GM12878 (cell line): ENCODE measurements at places on chromosomes 12 and 14. TPM values are rescaled to one million over a fixed set of nuclear protein-coding genes. Genes with fewer than 3 reads are reported as not detected.

GRCh38 chr14:96121660-96122395, 82.7 kb downstream of the C14orf132 start:
- no peaks in the 10 kb centered on the region for H3K27me3 ChIP-seq
- H3K36me3 ChIP-seq, result no peaks in the 10 kb centered on the region
- DNase-seq, result no peak

DNA sequence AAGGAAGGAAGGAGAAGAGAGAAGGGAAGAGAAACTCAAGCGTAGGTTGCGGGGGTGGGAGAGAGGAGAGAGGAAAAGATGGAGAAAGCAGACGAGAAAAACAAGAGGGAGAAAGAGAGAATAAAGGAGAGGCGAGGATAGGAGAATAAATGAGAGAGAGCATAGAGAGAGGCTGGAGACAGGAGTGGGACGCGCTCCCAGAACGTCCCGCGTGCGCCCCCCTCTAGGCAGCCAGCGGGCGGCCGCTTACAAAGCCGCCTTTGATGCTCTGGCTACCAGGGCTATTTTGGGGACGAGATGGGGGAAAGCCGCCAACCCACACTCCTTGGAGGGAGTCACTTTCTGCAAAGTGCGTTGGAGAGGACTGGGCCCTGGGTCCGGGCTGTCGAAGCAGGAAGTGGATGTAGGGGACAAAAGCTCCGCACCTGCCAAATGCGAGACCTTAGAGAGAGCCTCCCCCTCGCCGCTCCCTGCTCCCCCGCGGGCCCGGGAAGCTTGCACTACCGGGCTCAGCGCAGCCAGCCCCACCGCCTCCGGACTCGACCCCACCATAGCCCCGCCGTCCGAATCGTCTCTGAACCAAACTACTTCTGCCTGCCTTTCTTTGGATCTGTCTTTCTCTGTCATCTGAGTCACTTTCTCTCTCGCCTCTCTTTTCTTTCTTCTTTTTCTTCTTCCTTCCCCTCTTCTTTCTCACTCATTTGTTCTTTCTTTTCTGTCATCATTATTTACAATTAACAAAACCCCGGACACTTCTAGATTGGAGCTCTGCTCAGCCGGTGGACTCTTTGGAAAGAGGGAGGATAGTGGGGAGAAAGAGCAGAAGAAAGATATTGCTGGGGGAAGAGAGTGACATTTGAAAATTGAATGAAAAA, 8.0 kb downstream of the ASCL1 start:
- H3K27ac ChIP-seq, result no peak overlapping the region
- H3K4me1 ChIP-seq, result no peaks in the 10 kb centered on the region; the same call in 1 of the 2 replicates
- no peaks in the 10 kb centered on the region for H3K36me3 ChIP-seq
- H3K4me3 ChIP-seq, result 0 out of 2 replicates have a peak overlapping the region, but pooled peaks have one; percentile 21

CLEC14A gene
- not detected in 2 replicates for polyA plus RNA-seq

DNA sequence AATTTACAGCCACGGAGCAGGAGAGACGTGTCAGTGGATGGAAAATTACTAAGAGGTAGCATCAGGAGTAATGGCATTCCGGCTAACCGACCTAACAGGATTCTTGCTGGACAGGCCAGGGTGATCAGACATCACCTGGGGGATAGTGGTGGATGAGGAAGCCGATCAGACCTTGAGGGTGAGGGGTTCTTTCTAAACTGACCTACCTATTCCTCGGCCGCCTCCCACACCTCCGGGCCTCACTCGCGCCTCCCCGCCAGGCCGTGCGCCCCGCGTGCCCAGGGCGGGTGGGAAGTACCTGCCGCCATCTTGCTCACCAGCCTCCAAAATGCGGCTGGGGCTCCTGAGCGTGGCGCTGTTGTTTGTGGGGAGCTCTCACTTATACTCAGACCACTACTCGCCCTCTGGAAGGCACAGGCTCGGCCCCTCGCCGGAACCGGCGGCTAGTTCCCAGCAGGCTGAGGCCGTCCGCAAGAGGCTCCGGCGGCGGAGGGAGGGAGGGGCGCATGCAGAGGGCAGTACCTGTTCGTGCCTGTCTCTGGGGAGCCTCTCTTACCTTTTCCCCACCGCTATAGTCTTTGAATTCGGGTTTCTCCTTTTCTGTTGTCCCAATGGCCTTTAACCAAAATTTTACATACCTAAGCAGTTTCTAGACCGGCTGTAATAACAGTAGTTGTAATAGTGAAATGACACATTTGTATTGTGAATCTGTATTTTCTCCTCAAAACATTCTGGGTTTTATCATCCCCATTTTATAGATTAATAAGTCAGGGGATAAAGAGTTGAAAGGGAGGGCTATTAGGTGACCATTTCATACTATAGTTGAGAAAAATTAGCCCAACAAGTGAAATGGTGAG, at the start of gene TMPRSS12:
Gene TMPRSS12, plus strand, starts transcription at position 290 of the 857 bp plus-strand sequence. Its CDS starts 39 bp downstream, at position 329.
- H3K4me3 ChIP-seq, result no peak within 1 kb of the TSS
- H3K36me3 ChIP-seq, result no peaks in the 10 kb centered on the region
- H3K27ac ChIP-seq, result no peak within 1 kb of the TSS
- H3K4me1 ChIP-seq, result no peaks in the 10 kb centered on the region
- DNase-seq, result no peak

DNA sequence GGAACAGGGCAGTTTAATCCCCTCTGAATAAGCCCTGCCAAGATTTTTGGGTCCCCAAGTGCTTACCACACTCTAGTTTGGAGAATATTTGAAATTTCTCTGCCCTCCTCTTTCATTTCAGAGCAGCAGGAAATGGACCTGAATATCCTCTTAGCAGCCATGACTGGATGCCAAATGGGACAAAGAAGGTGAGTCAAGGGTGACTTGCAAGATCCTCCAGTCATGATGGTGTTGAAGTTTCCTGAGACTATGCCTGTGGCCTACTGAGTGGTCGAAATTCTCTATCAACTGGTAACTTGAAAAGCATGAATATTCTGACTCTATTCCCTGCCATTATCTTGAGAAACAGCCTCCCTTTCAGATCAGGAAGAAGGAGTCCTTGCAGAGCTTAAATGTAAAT, 1674.7 kb upstream of the SEL1L start:
- no peak overlapping the region for H3K4me3 ChIP-seq
- H3K36me3 ChIP-seq, result no peaks in the 10 kb centered on the region

JPH4 gene
- 1.4 and 4.4 TPM in 2 replicates for polyA plus RNA-seq

DNA sequence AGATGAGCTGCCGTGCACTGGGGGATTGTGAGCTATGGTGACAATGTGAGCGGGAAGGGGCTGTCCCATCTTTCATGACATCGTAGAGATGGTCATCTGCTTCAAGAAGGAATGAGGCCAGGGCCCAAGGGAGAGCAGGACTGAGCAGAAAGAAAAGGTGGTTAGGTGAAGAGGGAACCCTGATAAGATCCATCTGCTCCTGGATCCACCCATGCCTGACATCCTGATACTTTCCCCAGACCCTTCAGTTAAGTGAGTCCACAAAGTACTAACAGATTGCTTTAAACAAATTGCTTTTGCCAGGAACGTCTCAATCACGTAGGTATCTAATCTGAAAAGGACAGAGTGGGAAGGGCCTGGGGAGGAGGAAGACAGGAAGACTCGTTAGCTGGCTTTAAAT, 25.4 kb upstream of the DLK1 start:
- no peak for DNase-seq
- H3K27ac ChIP-seq, result no peak overlapping the region
- H3K27me3 ChIP-seq, result peaks cover 2% of the 10 kb centered on the region; the same call in 1 of the 2 replicates

UNG gene
- 81.9 and 87.7 TPM in 2 replicates for polyA plus RNA-seq

DNA sequence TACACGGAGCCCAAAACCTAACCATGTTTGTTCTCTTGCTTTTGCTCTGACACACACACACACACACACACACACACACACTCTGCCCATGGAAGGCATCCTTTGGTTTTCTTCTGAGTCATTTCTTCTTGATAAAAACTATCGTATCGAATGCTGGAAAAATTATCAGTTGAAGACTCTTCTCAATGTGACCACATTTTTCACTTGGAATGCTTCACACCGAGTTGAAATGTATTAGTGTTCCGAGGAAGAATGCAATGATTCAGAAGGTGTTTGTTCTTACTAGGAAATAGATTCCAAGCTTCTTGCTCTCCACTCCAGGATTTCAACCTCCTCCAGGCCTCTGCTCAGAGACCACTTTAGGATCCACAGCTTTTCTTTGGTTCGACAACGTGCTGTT, 226.3 kb downstream of the MON2 start:
- H3K4me1 ChIP-seq, result no peaks in the 10 kb centered on the region; the same call in 1 of the 2 replicates
- H3K27ac ChIP-seq, result no peak overlapping the region
- H3K4me3 ChIP-seq, result no peak overlapping the region
- no peak for DNase-seq
- H3K36me3 ChIP-seq, result no peaks in the 10 kb centered on the region

DNA sequence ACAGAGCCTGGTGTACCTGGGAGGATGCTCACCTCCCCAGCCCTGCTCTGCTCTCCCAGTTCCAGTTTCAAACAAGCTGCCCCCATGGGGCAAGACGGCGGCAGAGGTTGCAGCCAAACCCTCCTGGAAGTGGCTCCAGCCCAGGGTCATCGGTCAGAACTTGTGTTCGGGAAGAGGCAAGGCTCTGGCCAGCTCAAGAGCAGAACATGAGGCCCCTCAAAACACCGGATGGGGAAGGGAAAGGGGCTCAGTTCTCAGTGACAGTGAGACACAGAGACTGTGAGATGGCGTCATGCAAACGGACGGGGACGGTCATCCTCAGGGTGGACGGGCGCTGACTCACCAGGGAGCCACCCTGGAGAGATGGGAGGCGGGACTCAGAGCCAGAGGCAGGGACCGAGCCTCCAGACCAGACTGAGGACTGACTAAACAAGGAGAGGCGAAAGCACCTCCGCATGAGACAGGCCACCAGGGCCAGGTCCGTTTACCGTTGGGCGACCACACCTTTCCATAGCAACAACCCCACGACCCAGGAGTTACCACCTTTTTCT, 63.9 kb upstream of the GALNT9 start:
- H3K4me1 ChIP-seq, result no peaks in the 10 kb centered on the region
- no peak for DNase-seq
- no peaks in the 10 kb centered on the region for H3K27me3 ChIP-seq
- no peaks in the 10 kb centered on the region for H3K36me3 ChIP-seq
- no peak overlapping the region for H3K27ac ChIP-seq
- H3K4me3 ChIP-seq, result no peak overlapping the region

GRCh38 chr14:58072288-58073071, 79.5 kb downstream of the ARMH4 start:
- H3K27me3 ChIP-seq, result no peaks in the 10 kb centered on the region
- no peaks in the 10 kb centered on the region for H3K4me1 ChIP-seq

CLEC4D gene
- not detected in 2 replicates for polyA plus RNA-seq

- no peak overlapping the region for H3K27ac ChIP-seq
- H3K27me3 ChIP-seq, result no peaks in the 10 kb centered on the region
- H3K4me1 ChIP-seq, result peaks cover 7% of the 10 kb centered on the region
- H3K4me3 ChIP-seq, result no peak overlapping the region
- DNase-seq, result no peak
- no peaks in the 10 kb centered on the region for H3K36me3 ChIP-seq
Measured at GRCh38 chr14:97709552-97709951, 912.4 kb downstream of the VRK1 start.

- H3K27me3 ChIP-seq, result peaks cover 10% of the 10 kb centered on the region
- H3K4me1 ChIP-seq, result peaks cover 30% of the 10 kb centered on the region
- H3K36me3 ChIP-seq, result no peaks in the 10 kb centered on the region
- H3K4me3 ChIP-seq, result no peak overlapping the region
- H3K27ac ChIP-seq, result no peak overlapping the region
Measured at GRCh38 chr12:51973560-51973959, 22.1 kb downstream of the ACVR1B start.

GRCh38 chr14:50813544-50813863, 17.5 kb downstream of the NIN start:
- peak; percentile 38 for DNase-seq
- no peaks in the 10 kb centered on the region for H3K27me3 ChIP-seq
- peaks cover 18% of the 10 kb centered on the region for H3K4me1 ChIP-seq
- peak overlapping the region; percentile 80 for H3K27ac ChIP-seq

- no peak for DNase-seq
- H3K27ac ChIP-seq, result no peak overlapping the region
- no peaks in the 10 kb centered on the region for H3K36me3 ChIP-seq
- H3K4me1 ChIP-seq, result no peaks in the 10 kb centered on the region
- no peak overlapping the region for H3K4me3 ChIP-seq
Measured at GRCh38 chr12:57554897-57555296, 5.1 kb downstream of the KIF5A start.

DNA sequence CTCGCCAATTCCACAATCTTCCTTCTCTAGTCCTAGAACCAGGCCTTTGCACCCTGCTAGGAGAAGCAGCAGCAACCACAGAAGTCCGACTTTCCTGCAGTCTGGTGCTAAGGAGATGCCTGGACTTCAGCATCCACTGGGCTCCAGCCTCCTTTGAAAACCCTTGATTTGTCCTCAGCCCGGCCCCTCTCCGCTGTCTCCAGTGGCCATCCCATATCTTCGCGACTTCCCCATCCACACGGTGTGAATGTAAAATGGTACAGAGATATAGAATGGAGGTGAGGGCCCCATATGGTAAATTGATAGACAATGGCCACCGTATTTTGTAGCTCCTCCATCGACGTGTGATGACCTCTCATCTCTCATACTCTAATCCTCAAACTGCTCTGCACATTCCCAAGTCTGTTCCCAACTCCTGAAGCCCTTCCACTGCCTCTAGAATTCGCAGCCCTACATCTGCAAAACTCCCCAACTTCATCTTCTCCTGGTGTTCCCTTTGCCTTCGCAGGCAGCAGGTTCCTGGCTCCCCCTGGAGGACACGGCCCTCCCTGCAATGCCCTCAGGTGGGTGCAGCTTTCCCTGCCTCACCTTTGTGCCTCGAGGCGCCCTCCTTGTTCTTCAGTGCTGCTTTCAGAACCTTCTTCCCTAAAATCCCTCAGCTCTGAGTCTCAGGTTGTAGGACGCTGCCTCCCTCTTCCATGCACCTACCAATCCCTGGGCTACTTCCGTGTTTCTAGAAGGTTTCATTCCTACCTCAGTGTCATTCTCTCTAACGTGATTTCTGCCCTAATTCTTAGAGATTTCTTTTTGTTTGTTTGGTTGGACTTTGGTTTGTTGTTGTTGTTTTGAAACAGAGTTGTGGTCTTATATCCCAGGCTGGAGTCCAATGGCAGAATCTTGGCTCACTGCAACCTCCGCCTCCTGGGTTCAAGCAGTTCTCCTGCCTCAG, 36.7 kb downstream of the TMBIM6 start:
- DNase-seq, result no peak
- no peaks in the 10 kb centered on the region for H3K36me3 ChIP-seq
- H3K4me1 ChIP-seq, result peaks cover 6% of the 10 kb centered on the region
- H3K27ac ChIP-seq, result no peak overlapping the region

- DNase-seq, result no peak
- H3K4me3 ChIP-seq, result no peak overlapping the region
- no peaks in the 10 kb centered on the region for H3K36me3 ChIP-seq
- no peak overlapping the region for H3K27ac ChIP-seq
- H3K4me1 ChIP-seq, result no peaks in the 10 kb centered on the region
- H3K27me3 ChIP-seq, result no peaks in the 10 kb centered on the region
Measured at GRCh38 chr14:101113835-101114725, 210.6 kb upstream of the RTL1 start.

DNA sequence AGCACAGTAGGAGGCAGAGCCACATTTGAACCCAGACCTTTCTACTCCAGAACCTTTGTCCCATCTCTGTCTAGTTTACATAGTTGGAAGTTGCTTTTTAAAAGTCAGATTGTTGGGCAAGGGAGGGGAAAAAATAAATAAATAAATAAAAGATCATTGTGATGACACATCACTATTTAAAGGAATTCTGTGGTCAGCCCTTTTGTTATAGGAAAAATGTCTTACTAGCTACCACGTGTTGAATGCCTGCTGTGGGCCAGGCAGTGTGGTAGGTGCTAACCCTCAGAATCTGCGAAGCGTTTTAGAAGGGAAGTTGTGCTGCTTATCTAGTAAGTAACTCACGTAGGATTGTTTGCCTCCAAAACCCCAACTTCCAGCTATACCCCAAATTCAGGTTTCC, 62.3 kb downstream of the BHLHE41 start:
- H3K36me3 ChIP-seq, result no peaks in the 10 kb centered on the region
- no peak overlapping the region for H3K4me3 ChIP-seq
- H3K27ac ChIP-seq, result no peak overlapping the region

BMAL2 gene
- polyA plus RNA-seq, result 35.8 and 38.1 TPM in 2 replicates
